Fibroblast of pulmonary artery (primary cell): ENCODE measurements at places on chromosomes 2 and 18.
A peak's percentile ranks its signal among the peaks of the same experiment; 100 is the strongest.

GRCh38 chr2:158718851-158719250, 76.3 kb upstream of the DAPL1 start:
- no peak for DNase-seq

DNA sequence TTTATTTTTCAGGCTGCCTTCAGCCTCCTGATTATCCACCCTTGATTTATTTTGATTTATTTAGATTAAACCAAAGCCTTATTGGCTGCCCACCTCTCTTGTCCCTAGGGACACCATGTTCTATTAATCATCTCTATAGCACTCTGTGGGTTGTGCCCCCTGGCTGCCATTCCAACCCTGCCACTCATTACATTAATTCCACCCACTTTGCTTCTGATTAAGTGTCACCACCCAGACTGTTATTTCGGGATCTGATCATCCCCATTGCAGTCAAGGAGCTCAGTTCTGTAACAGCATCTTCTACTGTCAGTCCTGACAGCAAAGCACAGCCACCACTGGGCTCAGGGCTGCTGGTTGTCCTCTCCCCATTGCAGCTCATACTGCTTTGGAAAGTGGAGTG, 175.1 kb upstream of the DDX18 start:
- no peak for DNase-seq

- no peak for DNase-seq
These were observed 21.7 kb downstream of the LINC00305 start for GRCh38 chr18:64127172-64127571.

DNA sequence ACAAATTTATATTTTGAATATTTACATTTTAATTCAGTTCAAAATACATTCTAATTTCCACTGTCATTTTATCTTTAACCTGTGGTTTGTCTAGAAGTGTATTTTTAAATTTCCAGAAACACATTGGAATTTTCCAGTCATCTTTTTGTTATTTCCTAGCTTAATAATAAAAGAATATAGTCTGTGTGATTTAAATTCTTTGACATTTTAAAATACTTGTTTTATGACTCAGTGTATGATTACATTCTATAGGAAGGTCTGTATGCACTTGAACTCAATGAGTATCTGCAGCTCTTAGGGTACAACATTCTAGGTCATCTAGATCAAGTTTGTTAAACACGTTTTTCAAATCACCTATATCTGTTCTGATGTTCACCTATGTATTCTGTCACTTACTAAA, 88.3 kb upstream of the MBOAT2 start:
- no peak for DNase-seq

DNA sequence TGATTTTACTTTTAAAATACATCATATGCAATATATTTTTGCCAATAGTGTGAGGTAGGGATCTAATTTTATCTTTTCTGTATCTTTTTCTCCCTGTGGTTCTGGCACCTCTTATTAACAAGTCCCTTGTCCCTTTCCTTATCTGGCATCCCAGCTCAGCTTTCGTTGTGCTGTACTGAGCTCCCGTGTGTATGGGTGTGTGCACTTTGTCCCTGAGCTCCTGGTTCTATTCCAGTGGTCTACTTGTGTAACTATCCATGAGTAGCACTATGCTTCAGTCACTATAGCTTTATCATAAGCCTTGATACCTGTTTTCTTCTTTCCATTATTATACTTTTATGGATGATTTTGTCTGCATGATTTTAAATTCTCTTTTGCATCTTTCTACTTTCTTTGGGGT, 401.4 kb upstream of the POU3F3 start:
- no peak for DNase-seq

DNA sequence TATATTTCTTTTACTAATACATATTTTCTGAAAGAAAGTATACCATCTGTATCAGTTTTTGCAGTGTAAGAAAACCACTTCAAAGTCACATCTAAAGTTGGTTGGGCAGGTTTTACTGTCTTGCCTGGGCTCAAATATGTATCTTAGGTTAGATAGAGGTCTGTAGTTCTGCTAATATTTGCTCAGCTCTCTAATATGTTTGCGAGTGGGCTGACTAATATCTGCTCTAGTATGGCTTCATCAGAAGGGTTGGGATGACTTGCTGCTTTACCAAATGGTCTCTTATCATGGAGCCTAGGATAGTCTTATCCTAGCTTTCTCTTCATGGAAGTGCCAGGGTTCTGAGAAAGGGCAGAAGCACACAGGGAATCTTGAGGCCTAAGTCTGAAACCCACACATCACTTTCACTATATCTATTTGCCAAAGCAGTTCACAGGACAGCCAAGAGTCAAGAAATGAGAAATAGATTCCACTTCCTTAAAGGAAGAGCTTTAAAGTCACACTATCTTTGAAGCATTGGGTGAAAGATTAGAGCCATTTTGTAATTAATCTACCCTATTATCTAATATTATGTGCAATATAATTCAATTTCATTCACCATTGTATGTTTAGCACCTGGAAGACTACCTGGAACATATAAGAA, 610.0 kb downstream of the KCNJ3 start:
- DNase-seq: no peak

- DNase-seq: no peak
These were observed 237.9 kb upstream of the MMADHC start for GRCh38 chr2:149825473-149825872.

GRCh38 chr2:4903656-4904348, 788.4 kb upstream of the SOX11 start:
- no peak for DNase-seq

DNA sequence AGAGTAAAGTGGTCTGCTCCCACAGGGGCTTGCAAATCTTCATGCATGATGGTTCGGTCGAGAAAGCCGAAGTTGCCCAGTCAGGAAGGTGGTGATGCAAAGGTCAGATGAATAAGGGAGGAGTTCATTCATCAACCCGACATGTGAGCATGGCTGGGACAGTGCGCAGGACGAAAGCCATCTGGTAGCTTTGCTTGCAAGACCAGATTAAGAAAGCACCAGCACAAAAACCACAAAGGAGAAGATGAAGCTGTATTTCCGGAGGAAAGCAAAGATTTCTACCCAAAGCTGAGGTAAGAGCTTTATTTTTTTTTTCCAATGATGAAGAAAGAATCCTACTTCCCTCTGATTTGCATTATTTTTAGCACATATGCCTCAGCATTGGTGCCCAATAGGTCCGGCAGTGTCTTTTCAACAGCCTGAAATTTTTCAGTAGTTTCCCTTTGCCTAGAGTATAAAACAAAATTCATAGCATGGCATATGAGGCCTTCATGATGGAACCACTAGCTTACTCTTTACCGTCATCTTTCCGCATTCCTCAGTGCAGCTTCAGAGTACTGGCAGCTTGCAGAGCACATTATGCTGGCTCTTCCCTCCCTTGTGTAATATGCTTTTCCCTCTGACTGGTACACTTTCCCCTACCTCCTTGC, 112.0 kb upstream of the THOC1 start:
- peak; percentile 61 for DNase-seq

GRCh38 chr2:49687918-49688317, 533.6 kb upstream of the FSHR start:
- DNase-seq: peak; percentile 11

- DNase-seq: peak; percentile 81
These were observed 54.8 kb upstream of the CREB1 start for GRCh38 chr2:207474863-207475485.

DNA sequence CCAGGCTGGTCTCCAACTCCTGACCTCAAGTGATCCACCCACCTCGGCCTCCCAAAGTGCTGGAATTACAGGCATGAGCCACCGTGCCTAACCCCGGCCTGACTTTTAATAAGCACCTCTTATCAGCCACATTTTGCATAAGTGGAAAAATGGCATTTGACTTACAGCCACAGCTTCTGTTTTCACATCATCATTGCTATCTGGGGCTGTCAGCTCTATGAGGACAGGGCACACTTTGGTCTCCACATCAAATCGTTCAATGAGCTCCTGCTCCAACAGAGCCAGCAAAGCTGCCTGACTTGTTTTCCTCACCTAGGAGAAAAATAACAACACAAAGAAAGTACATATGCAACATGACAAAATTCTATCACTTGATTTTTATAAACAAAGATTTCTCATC, 26.4 kb downstream of the PPP4R1 start:
- no peak for DNase-seq

DNA sequence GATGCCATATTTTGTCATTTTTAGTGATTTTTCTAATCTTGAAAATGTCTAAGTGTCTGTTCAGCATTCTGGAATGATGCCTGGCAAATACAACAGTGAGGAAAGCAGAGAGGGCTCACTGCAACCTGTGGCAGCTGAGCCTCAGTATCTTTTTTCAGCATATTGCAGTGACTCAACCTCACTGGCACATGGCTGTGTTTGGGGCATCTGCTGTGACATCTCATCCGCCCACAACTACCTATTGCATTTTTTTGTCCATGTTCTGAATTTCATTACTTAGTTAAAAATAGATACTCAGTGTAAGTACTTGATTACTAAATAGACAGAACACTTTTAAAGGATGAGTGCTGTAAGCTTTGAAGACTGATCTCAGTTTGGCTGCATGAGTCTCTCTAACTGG, 10.7 kb downstream of the BABAM2 start:
- no peak for DNase-seq

GRCh38 chr18:56937874-56938430, 208.9 kb upstream of the BOD1L2 start:
- DNase-seq: peak; percentile 5

GRCh38 chr2:18559531-18560030, 872 bp downstream of the RDH14 start:
- no peak for DNase-seq

- no peak for DNase-seq
These were observed 164.2 kb upstream of the SETBP1 start for GRCh38 chr18:44516450-44516849.

GRCh38 chr2:795531-796041, 118.4 kb upstream of the TMEM18 start:
- no peak for DNase-seq

DNA sequence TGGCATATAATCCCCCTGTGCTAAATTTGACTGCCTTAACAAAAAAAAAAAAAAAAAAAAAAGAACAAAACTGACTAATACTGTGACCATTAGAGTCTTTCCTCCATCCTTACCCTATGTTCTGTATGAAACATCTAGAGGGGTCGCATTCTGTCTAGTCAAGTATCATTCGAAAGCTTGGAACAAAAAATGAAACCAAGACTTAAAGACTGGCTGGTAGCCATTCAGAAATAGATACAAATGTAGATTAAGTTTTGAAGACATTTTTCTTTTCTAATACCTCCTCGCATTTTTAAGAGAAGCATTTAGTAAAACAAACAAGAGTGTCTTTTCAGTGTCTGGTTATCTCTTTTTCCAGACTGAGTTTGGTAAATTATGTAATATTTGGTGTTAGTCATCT, 66.7 kb downstream of the SPATS2L start:
- DNase-seq: no peak

- DNase-seq: no peak
These were observed 1.7 kb upstream of the PPP4R1 start for GRCh38 chr18:9616049-9616448.

DNA sequence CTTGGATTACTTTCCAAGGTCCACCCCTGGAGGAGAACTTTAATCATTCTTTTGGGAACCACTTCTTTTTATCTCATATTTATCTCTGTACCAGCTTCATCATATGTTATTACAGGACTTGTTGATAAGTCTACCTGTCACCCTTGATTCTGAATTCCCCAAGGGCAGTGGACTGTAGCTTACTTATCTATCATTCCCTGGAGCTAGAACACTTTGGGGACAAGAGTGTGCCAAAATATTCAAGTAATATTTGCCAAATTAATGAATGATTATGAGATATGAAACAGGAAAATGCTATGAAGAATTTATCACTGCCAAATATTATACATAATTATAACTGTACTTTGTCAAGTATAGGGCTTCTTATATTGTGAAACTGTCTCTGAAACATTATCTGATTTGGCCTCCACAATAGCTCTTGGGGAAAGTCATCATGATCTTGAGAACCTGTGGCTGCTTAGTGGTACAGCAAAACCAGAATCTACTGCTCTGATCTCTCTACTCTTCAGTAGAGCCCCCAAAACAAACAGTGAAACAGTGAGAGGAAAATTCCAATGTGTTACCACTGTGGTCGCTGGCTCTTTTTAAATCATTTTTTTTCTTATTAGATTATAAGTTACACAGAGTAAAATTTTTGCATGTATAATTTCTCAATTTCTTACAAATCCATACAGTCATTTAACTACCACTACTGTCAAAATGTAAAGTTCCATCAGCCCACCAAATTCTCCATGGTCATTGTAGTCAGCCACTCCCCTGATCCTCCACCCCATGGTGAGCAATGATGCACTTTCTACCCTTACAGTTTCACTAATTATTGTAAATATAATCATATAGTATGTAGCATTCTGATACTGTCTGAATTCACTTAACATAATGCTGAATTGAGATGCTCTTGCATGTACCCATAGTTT, 197.5 kb downstream of the PIEZO2 start:
- no peak for DNase-seq

- no peak for DNase-seq
These were observed 155.5 kb upstream of the CAVIN2 start for GRCh38 chr2:192002418-192002817.

GRCh38 chr2:229825476-229825875, 96.3 kb downstream of the TRIP12 start:
- no peak for DNase-seq

DNA sequence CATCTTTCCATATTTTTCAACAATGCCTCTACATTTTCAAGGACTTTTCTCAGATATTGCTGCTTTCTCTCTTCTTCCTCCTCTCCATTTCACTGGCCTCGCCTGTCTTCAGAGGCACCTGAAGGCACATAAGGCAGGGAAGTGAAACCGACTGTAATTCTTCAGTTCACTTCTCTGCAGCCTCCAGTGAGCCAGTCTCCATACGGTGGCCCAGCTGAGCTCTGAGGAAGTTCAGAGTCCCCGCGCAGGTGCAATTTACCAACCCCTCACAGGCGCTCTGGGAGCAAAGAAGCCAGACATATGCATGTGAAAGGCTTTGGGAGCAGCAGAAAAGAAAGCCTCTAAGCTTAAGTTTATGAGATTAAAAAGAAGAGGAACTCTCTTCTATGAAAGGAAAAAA, 12.4 kb downstream of the KLHL14 start:
- no peak for DNase-seq

DNA sequence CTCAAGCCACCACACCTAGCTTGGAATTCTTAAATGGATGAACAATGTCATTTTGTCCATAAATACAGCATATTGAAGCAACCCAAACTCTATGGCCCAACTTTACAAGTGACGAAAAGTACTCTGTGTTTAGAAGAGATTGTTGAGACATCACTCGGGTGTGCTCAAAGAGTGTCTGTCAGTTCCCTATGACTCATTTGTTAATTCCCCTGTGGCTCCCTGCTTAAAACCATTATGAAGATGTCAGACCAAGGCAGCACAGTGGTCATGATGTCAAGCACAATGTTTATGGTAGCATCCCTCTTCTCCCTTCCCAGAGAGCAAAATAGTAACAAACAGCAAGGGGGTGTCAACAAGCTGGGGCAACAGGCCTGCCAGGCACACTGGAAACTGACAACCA, 3.0 kb downstream of the LYG1 start:
- peak; percentile 17 for DNase-seq

- DNase-seq: peak; percentile 84
These were observed 90.4 kb upstream of the EML6 start for GRCh38 chr2:54632733-54633692.

DNA sequence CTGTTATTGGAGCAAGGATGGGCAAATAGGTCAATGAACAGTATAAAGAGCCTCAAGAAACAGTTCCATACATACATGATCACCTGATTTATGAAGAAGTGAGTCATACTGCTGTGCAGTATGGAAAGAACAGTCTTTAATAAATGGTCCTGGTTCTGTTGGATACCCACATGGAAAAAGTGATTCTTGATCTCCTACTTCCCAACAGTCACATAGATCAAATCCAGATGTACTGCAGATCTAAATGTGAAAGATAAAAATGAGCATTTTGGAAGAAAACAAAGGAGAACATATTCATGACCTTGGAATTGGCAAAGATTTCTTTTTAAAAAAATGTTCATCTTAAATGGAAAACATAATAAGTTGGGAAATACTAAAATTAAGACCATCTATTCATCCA, 75.8 kb downstream of the CCDC148 start:
- no peak for DNase-seq
